ENCODE measurements at places on chromosomes 7 and 10. TPM values are rescaled to one million over a fixed set of nuclear protein-coding genes. Genes with fewer than 3 reads are reported as not detected.
A peak's percentile ranks its signal among the peaks of the same experiment; 100 is the strongest.

The ZNF727 gene
- not detected for total RNA-seq

DNA sequence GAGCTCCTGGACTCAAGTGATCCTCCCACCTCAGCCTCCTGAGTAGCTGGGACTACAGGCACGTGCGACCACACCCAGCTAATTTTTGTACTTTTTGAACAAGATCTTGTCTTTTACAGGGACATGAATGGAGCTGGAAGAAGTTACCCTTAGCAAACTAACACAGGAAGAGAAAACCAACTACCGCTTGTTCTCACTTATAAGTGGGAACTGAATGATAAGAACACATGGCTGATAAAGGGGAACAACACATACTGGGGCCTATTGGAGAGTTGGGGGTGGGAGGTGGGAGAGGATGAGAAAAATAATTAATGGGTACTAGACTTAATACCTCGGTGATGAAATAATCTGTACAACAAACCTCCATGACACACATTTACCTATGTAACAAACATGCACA, 70.9 kb upstream of the INHBA start:
- no peak for DNase-seq

GRCh38 chr10:62196528-62196927, 72.1 kb downstream of the RTKN2 start:
- no peak for DNase-seq

DNA sequence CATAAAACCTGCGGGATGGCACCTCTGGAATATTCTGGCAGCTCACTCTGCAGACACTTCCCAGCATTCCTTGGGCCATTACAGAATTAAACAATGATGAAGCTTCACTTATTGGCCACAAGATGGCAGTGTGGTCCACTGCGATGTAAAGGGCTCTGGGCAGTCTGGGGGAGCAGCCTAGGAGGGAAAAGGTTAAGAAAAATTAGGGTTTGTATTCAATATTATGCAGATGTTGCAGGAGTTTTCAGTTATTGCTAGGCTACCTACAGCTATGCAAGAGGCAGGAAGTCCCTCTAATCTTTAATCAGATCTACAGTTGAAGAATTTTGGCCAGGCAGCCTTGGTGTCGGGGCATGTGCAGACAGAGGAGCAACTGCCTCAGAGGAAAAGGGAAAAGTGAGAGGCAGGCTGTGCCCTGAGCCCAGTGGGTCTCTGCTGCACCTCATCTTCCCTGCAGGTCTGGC, 233.2 kb upstream of the PRSS1 start:
- DNase-seq, result peak; percentile 65

DNA sequence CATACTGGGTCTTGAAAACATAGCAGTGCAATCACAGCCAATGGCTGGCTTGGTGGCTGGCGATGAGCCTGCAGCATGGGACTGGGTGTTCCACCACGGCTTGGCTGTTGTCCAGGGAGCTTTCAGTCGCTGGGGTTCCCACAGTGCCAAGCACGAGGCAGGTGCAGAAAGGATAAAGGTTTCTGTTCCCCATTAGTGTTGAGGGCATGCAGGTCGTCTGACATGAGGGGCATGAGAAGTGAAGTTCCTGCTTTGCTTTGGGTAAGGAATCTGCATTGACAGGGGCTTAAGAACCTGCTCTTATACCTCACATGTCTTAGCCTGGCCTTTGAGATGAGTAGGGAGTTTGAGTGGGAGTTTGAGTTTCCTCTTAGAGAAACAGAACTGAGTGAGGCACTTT, 9.0 kb upstream of the CFTR start:
- DNase-seq, result no peak

GRCh38 chr10:62005687-62006086, 104.2 kb downstream of the ARID5B start:
- DNase-seq, result peak; percentile 32

GRCh38 chr7:32326078-32326477, 164.1 kb downstream of the LSM5 start:
- DNase-seq, result no peak

GRCh38 chr10:70477661-70478162, 855 bp upstream of the PALD1 start:
- peak; percentile 31 for DNase-seq
